Aorta (tissue), 5 donors: ENCODE measurements at places on chromosomes 6 and 20. TPM values are rescaled to one million over a fixed set of nuclear protein-coding genes. Genes with fewer than 3 reads are reported as not detected.

ADGRF5 gene
- total RNA-seq: 28.7 TPM

HLA-DRB5 gene
- total RNA-seq: 127 TPM

CAGE1 gene
- not detected for total RNA-seq

SIRPB1 gene
- 3.1 TPM for total RNA-seq

IL22RA2 gene
- total RNA-seq: not detected

GLO1 gene
- 43.1 TPM for total RNA-seq

KIF25 gene
- not detected for total RNA-seq

OR12D3 gene
- not detected for total RNA-seq

- no peaks in the 10 kb centered on the region for H3K27me3 ChIP-seq
- H3K36me3 ChIP-seq: no peaks in the 10 kb centered on the region
- H3K4me3 ChIP-seq: no peak overlapping the region
- no peak overlapping the region for H3K27ac ChIP-seq
These were observed 132.9 kb upstream of the MCHR2 start for GRCh38 chr6:100126790-100127484.

DNA sequence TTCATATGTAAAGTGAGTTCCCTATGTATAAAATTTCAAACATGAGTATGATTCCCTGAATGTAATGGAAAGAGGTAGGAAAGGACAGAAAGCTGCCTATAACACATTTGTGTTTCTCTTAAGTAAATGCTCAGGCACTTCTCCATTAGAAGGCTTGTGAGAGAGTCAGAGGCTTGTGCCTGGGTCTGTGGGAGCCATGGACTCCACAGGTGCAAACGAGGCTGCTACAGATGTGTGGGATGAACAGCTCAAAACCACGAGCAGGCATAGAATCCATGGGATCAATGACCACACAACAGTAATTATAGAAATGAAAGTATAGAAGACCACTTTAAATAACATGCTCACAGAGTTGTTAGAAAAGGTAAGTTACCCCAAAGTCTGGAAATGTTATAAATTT lies 134.4 kb downstream of the ARID1B start:
- H3K4me1 ChIP-seq: peaks cover 4% of the 10 kb centered on the region
- H3K36me3 ChIP-seq: no peaks in the 10 kb centered on the region
- H3K27me3 ChIP-seq: no peaks in the 10 kb centered on the region
- no peak for DNase-seq
- H3K4me3 ChIP-seq: no peak overlapping the region

DNA sequence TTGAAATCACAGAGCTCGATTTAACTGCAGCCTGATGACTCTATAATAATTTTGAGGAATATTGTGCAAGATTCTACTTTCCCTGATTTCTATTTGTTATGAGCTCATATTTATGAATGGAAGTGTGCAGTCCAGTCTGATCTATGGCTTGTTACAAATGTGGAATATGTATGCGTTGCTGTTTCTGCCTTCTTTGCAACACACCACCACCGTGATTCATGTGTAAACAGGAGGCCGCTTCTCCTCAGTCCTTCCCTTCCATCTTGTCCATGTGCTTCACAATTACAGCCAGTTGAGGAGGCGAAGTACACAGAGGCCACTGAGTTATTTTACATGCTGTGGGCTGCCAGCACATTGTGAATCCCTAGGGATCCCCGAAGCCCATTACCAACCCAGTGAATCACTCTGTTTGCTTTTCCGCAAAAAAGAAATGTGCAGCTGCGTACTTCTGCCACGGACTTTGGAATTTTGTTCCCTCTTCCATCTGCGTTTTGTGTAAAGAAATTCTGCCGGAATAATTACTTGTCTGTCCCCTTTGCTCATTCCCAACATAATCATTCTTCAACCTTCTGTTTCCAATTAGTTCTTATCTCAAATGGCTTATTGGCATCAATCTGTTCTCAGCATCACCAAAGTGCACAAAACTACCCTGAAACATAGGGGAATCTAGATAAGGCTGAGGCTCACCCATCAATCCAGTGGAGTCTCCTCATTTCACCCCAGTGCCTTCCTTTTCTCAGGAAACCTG lies 551.6 kb upstream of the CITED2 start:
- no peaks in the 10 kb centered on the region for H3K27me3 ChIP-seq
- H3K4me3 ChIP-seq: no peak overlapping the region
- no peak for DNase-seq
- no peaks in the 10 kb centered on the region for H3K36me3 ChIP-seq

GRCh38 chr6:63814459-63814858 lies 178.9 kb downstream of the PHF3 start:
- no peak for DNase-seq
- no peak overlapping the region for H3K4me3 ChIP-seq

GRCh38 chr6:122770835-122771601 lies 8.5 kb upstream of the FABP7 start:
- no peak overlapping the region for H3K27ac ChIP-seq
- H3K4me1 ChIP-seq: no peaks in the 10 kb centered on the region
- H3K4me3 ChIP-seq: no peak overlapping the region
- no peaks in the 10 kb centered on the region for H3K36me3 ChIP-seq
- no peaks in the 10 kb centered on the region for H3K27me3 ChIP-seq
- DNase-seq: no peak

DNA sequence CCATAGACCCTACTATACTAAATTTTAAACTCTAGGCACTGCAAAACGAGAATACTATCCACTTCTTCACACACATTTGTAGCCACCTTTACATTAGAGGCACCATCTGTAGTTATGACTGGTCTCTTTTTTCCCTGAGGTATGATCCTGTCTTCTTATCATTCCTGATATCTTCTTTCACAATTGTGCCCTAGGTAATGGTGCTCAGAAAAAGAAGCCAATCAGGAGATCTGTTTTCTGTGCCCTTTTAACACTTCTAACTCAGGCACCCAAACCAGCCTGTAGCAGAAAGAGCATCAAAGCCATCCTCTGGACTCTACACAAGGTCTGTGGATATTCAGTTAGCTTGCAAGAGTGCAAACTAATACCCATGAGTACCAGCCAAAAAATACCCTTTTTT lies 149.7 kb upstream of the SGK1 start:
- H3K36me3 ChIP-seq: no peaks in the 10 kb centered on the region
- no peak overlapping the region for H3K4me3 ChIP-seq
- no peak overlapping the region for H3K27ac ChIP-seq
- H3K4me1 ChIP-seq: no peaks in the 10 kb centered on the region
- DNase-seq: no peak

GRCh38 chr6:54578261-54578660 lies 268.3 kb upstream of the FAM83B start:
- DNase-seq: no peak
- no peak overlapping the region for H3K27ac ChIP-seq
- no peak overlapping the region for H3K4me3 ChIP-seq

- no peak for DNase-seq
- H3K27ac ChIP-seq: no peak overlapping the region
- no peaks in the 10 kb centered on the region for H3K27me3 ChIP-seq
- H3K4me1 ChIP-seq: peaks cover 26% of the 10 kb centered on the region
- peaks cover 3% of the 10 kb centered on the region for H3K36me3 ChIP-seq
These were observed 39.7 kb downstream of the TRAM2 start for GRCh38 chr6:52537001-52537753.

- H3K4me1 ChIP-seq: peaks cover 3% of the 10 kb centered on the region
- H3K4me3 ChIP-seq: no peak overlapping the region
- no peak for DNase-seq
- no peak overlapping the region for H3K27ac ChIP-seq
These were observed 6.5 kb downstream of the ASXL1 start for GRCh38 chr20:32364554-32365208.

GRCh38 chr6:150539568-150539967 lies 60.1 kb upstream of the PLEKHG1 start:
- DNase-seq: no peak
- no peaks in the 10 kb centered on the region for H3K27me3 ChIP-seq
- H3K4me1 ChIP-seq: no peaks in the 10 kb centered on the region
- H3K4me3 ChIP-seq: no peak overlapping the region

GRCh38 chr20:57061051-57061900 lies 205.2 kb downstream of the BMP7 start:
- H3K36me3 ChIP-seq: no peaks in the 10 kb centered on the region
- no peak for DNase-seq
- H3K4me1 ChIP-seq: no peaks in the 10 kb centered on the region
- H3K4me3 ChIP-seq: no peak overlapping the region
- no peak overlapping the region for H3K27ac ChIP-seq
- no peaks in the 10 kb centered on the region for H3K27me3 ChIP-seq
